ENCODE measurements at places on chromosomes 16 and 17. TPM values are rescaled to one million over a fixed set of nuclear protein-coding genes. Genes with fewer than 3 reads are reported as not detected.

Gene CCL15
- not detected for total RNA-seq

GRCh38 chr16:83539736-83540490 lies 267.9 kb upstream of the HSBP1 start:
- H3K4me1 ChIP-seq, result no peaks in the 10 kb centered on the region
- no peak overlapping the region for H3K4me3 ChIP-seq
- no peak for DNase-seq
- no peaks in the 10 kb centered on the region for H3K27me3 ChIP-seq
- no peaks in the 10 kb centered on the region for H3K36me3 ChIP-seq

DNA sequence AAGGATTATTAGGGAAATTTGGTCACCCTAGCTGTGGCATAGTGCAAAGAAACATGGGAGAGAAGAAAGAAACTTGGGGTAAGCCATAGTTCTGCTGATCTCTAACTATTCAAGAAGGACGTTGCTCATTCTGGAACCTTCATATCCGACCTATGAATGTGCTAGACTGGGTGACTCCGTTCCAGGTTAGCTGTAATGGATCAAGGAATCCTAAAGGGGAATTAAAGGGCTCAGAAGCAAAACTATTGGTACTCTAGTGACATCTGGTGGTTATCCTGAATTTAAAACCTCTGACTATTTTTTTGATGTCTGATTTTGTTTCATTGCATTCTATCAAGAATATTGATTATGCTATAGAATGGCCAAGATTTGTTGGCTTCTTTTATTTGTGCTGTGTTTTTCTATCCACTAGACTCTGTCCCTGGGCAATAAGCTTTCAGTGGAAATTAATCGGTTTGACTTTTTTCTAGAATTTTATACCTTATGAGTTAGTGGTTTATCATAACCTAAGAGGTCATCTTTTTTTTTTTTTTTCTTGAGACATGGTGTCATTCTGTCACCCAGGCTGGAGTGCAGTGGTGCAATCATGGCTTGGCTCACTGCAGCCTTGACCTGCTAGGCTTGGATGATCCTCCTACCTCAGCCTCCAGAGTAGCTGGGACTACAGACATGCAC lies 19.5 kb downstream of the PCTP start:
- no peaks in the 10 kb centered on the region for H3K27me3 ChIP-seq
- peaks cover 37% of the 10 kb centered on the region for H3K4me1 ChIP-seq
- H3K36me3 ChIP-seq, result no peaks in the 10 kb centered on the region
- peak overlapping the region; percentile 74 for H3K27ac ChIP-seq

- H3K27ac ChIP-seq, result peak overlapping the region; percentile 88
- no peaks in the 10 kb centered on the region for H3K27me3 ChIP-seq
- H3K36me3 ChIP-seq, result no peaks in the 10 kb centered on the region
- no peaks in the 10 kb centered on the region for H3K4me1 ChIP-seq
Observed at GRCh38 chr17:78316867-78317789, 42.7 kb downstream of the SOCS3 start.

DNA sequence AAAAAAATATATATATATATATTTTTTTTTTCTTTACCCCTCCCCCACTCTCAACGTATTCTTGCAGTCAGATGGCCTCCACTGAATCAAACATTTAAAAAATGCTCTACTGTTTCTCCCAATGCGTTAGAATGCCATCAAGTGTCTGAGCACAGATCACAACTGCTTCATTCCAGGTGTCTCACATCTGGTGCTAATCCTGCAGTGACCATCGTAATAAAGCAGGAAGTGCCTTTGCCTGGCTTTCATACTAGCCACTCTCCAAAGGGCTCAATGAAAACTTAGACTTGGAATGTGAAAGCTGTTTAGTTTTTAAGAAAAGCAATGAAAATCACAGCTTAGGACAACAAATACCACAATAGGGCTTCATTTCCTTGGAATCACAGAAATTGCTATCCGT lies 37.2 kb downstream of the SKAP1 start:
- H3K36me3 ChIP-seq, result no peaks in the 10 kb centered on the region
- DNase-seq, result no peak
- H3K4me3 ChIP-seq, result no peak overlapping the region

- peak overlapping the region; percentile 89 for H3K27ac ChIP-seq
- DNase-seq, result no peak
- H3K4me3 ChIP-seq, result no peak overlapping the region
- no peaks in the 10 kb centered on the region for H3K27me3 ChIP-seq
- no peaks in the 10 kb centered on the region for H3K4me1 ChIP-seq
- peaks cover 6% of the 10 kb centered on the region for H3K36me3 ChIP-seq
Observed at GRCh38 chr17:76491271-76492122, 9.7 kb downstream of the RHBDF2 start.
